ENCODE measurements at places on chromosomes 4 and X.

GRCh38 chr4:156568484-156568883 is 403.1 kb downstream of the PDGFC start:
- no peak for DNase-seq

GRCh38 chr4:102787096-102787881 is 26.5 kb upstream of the MANBA start:
- DNase-seq: no peak

- no peak for DNase-seq
These were observed 264.0 kb upstream of the CT83 start for GRCh38 chrX:116726806-116727205.

- DNase-seq: no peak
These were observed 156.0 kb downstream of the SH3KBP1 start for GRCh38 chrX:19731307-19731820.

DNA sequence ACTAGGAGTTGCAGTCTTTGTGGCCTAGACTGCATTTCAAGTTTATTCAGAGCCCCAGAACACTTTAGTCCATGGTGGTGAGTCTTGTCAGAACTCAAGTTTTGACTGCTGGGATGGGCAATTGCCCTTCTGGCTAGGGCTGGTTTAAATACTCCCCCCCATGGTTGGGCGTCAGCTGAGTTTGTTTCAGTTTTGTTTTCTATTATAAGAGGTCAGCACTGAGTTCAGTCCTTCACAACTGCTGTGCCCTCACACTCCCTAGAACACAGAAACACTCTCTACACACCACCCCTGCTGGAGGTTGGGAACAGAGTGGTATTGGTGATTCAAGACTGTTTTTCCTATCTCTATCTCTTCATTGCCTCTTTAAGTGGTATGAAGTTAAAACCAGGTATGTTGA is 217.0 kb downstream of the GUCY2F start:
- DNase-seq: no peak

DNA sequence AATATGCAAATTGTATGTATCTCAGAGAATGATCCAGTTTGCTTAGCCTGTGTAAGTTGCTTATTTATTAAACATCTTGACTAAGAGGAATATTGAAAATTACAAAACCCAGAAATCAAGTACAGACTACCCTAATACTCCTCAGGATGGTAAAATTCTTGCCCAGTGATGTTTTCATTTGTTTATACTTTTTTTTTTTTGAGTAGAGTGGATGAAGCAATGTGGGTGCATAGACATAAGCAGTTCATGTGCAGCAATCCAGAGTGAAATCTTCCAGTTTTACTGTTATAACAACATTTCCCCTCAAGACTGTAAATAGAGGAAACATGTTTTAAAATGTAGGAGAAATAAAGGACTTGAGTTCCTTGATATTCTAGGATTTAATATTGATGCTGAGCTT is 4.7 kb downstream of the GLRB start:
- no peak for DNase-seq

All from sciatic nerve (tissue), 2 donors.